ENCODE measurements at places on chromosomes 5 and 9. TPM values are rescaled to one million over a fixed set of nuclear protein-coding genes. Genes with fewer than 3 reads are reported as not detected.

The CARD9 gene
- 0.43 TPM for total RNA-seq

DNA sequence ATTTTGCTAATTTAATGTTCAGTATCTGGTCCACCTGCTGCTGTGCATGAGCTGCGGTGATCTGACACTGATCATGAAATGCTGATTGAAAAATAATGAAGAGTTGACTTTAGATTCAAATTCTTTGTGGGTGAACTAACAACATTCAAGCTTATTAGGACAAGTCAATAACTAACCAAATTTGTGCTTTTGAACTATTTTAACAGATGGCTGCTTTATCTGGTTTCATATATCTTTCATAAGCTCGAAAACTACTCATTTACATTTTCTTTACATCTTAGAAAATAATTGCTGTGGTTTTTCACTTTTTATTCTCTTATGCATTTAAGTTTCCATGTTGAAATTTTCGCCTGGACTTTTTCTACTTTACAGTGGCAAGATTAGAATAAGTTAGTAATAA is 274.8 kb upstream of the CCNG1 start:
- DNase-seq: no peak

The PAEP gene
- 15.7 TPM for total RNA-seq

The CACFD1 gene
- 1.1 TPM for total RNA-seq

GRCh38 chr5:142151436-142152383 is 43.1 kb downstream of the NDFIP1 start:
- peak; percentile 69 for DNase-seq

- no peak for DNase-seq
Observed at GRCh38 chr5:35416217-35416988, 186.1 kb upstream of the PRLR start.

- no peak for DNase-seq
Observed at GRCh38 chr5:168553377-168554130, 24.4 kb downstream of the FBLL1 start.

All from HT1080 (cell line).